Mesenchymal stem cell (in vitro differentiated cells and primary cell): ENCODE measurements at places on chromosomes 11 and 22.

DNA sequence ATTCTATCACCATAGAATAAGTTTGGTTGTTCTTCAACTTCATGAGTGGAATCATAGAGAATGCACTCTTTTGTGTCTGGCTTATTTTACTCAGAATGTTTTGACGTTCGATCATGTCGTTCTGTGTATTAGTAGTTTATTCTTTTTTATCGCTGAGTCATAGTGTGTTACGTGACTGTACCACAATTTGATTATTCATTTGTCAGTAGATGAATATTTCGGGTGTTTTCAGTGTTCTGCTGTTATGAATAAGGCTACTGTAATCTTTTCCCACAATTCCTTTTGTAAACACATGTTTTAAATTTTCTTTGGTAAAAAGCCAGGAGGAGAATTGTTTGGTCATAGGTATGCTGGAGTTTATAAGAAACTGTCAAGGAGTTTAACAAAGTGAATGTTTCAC, 279.9 kb upstream of the B3GAT1 start:
- DNase-seq, result no peak

GRCh38 chr22:20574920-20575353, 67.5 kb downstream of the MED15 start:
- DNase-seq, result no peak

GRCh38 chr11:862081-862661, 19.5 kb downstream of the TSPAN4 start:
- DNase-seq, result no peak

DNA sequence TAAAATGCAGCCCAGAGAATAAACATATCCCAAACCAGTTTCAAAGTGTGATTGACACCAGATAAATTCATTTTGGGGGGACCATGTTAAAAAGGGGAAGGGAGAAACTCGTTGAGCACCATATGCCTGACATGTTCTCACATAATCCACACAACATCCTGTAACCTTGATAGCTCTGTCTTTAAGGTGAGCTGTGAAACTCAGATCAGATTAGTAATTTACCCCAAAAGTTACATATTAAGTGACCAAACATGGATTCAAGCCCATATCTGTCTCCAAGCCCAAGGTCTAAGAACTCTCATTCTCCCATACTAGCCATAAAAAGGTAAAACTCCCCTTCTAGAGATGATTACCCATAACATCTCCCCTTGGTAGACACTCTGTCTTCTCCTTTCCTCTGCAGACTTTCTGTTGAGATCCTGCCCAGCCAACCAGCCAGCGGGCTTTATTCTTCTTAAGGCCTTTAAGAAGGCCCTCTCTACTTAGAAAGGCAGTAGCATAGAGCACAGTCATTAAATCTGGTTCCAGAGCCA, 150.7 kb downstream of the CCDC34 start:
- DNase-seq, result no peak

DNA sequence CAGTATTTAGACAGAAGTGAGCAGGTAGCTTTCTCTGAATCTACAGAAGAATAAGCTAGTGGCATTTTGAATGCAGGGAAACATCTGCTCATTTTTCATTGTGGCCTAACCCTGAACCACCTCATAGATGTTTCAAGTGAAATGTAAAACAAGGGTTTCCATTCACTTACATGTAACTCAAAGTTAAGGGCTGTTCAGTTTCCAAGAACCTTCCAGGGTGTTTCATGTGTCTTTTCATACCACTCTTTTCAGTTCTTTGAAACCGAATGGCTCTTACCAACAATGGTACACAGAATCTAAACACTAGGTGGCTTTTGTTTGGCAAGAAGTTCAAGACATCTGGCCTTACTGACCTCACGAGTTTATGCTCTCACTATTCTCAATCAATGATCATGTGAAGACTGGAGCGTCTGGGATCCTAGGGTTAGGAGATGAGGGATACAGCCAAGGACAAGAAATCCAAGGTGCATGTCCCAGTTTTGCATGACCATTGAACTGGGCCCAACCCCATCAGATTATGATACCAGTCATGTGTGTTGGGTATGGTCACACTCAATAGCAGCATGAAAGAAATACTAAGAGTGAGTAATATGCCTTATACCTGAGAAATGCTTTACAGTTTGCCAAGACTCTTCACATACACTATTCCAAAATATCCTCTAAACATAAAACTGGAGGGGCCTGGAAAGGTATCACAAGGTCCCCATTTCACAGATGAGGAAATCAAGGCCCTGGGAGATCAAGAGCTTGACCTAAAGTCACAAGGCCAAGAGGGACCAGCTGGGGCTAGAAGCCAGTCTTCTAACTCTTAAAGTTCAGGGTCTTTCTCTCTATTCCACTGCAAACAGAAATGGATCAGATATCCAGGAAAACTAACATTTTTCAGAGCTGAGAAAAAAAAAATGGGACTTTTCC, 92.7 kb downstream of the ETS1 start:
- no peak for DNase-seq

DNA sequence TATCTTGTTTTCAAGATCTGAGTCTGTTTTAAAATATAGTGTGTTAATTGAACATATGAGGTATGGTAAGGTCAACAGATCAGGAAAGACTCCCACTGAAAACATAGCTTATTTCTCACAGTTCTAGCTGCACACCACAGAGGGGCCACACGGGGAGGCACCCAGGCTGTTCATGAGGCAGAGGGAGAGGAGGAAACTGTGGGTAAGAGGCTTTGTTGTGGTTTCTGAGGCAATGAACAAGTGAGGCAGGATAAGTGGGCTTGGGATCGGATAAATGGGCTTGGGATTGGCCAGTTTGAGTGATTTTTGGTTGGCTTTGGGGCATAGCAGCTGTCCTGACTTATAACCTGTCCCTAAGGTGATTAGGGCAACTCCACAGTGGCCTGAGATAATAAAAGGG, 242.1 kb downstream of the LUZP2 start:
- no peak for DNase-seq
